ENCODE measurements at places on chromosomes 3 and 15.

- no peak for DNase-seq
Measured at GRCh38 chr3:158200955-158201354, 91.1 kb downstream of the RSRC1 start.

- peak; percentile 8 for DNase-seq
Measured at GRCh38 chr3:43540624-43541023, 81.2 kb downstream of the ANO10 start.

DNA sequence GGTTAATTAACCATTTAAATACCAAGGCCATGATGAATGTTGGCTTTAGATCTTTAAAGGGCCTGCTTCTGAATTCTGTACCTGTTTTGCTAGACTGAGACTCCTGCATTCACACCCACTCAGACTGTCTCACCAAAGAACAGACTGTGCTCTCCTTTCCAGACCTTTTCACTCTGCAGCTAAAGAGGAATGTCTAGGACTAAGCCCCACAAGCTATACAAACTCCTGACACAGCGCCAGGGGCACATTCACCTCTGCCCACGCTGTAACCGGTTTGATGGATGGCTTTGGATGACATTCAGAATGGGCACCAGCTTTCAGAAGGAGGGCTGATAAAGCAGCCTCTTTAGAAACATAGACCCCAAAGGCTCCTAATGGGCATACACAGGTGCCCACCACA, 200.1 kb downstream of the KCNMB2 start:
- no peak for DNase-seq

DNA sequence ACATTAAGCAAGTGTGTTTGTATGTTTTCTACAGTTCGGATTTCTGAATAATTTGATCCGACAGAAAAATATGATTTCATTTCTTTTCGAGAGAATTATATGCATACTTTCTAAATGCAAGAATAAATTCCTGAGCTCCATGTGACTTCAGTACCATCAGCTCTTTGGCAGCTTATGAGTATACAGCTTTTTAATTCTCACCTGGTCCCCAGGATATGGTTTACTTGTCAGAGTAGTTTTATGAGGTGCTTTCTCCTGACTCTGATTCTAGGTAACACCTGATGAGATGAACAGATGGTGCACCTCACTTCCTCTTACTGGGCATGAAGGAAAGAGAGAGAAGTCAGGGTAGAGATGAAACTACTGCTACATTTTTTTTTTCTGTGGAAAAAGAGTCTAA, 3.1 kb downstream of the HGD start:
- no peak for DNase-seq

DNA sequence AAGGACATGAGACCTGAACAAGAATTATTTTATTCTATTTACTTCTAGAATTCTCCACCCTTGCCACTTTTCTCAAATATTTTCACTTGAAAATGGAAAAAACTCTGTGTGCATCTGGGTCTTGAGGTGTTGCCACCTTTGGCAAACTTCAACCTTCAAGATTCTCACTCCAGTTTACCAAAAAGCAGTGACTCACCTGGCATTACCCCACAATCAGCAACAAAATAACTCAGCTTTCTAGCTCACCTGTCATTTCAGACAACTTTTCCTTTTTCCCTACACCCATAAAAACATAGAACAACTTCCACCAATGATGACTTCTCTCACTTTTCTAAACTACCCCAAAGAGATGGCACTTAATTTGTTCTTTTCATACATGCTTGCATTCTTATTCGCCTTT, 115.8 kb downstream of the DUT start:
- DNase-seq, result no peak

DNA sequence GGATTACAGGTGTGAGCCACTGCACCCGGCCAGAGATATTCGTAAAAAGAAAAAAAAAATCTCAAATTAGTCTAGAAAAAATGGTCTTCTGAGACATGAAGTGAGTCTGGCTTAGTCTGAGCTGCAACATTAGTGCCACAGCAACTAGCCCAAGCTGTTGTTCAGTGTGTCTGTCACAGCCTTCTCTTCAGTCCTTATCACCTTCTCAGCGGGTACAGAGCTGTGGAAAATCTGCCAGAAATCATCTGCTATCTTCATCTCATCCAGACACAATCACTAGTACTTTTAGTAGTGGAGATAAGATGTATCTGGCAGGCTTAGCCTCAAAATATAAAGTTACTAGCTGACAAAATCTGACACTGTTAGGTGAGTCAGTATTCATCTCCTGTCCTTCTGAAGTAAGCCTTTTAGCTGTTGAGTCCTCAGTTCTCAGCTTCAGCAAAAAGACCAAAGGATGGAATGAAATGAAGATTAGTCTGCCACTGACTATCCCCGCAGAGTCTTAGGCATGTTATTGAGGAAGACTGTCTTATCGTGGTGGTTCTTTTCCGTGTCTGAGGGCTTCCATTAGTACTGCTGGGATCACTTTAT, 120.5 kb upstream of the CGNL1 start:
- DNase-seq, result no peak

DNA sequence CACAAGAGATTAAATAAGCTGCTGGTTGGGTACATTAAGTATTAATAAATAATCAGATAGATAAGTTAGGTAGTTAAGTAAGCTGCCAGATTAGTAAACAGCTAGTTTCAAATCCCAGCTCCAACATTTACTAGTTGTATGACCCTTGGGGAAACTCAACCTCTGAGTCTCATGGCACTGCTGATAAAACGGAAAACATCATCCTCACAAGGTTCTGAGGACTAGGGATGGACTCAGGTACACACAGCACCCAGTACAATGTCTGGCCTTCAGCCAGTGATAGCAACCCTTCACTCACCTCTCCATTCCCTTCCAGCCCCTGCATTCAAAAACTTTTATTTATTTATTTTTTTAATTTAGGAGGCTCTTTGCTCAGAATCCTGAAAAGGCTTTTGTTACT, 32.3 kb downstream of the B3GNT5 start:
- no peak for DNase-seq

- DNase-seq, result no peak
Measured at GRCh38 chr15:31347981-31348803, 21.6 kb downstream of the KLF13 start.

DNA sequence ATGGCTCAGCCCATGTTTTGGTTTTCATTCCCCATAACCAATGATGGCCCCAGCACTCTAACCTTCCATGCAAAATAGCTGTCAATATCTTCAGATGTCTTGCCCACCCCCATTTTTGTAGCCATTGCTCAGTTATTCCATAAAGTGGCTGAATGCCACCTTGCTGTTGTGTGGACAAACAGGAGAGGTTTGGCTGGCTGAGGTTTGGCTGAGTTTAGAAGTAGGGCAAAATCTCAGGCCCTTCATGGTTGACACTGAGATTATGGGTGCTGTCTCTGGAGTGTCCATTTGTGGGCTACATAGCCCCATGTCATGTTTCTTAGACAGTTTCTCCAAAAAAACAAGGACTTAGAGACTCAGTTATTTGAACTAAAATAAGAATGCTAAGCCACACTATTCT, 96.9 kb downstream of the TCF12 start:
- no peak for DNase-seq

DNA sequence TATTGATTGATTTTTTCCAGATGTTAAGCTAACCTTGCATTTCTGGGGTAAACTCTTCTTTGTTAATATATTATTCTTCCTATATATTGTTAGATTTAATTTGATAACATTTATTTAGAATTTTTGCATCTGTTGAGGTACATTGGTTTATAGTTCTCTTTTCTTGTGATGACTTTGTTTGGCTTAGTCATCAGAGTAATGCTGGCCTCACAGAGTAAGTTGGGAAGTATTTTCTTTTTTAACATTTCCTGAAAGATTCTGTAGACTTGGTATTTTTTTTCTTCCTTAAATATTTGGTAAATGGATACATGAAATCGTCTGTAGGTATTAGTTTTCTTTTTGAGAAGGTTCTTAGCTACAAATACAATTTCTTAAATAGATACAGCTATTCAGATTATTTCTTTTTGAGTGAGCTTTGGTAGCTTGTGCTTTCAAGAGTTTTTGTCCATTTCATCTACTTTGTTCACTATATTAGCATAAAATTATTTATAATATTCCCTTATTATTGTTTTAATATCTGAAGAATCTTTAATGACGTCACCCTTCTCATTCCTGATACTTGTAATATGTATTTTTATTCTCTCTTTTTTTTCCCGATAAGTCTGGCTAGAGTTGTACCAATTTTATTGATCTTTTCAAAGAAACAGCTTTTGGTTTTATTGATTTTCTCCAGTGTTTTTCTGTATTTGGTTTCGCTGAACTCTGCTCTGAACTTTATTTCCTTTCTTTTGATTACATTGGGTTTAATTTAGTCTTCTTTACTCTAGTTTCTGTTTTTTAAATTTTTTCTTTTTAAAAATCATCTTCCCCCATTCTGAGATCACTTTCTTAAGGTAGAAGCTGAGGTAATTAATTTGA, 6.5 kb upstream of the HPS3 start:
- DNase-seq, result no peak

DNA sequence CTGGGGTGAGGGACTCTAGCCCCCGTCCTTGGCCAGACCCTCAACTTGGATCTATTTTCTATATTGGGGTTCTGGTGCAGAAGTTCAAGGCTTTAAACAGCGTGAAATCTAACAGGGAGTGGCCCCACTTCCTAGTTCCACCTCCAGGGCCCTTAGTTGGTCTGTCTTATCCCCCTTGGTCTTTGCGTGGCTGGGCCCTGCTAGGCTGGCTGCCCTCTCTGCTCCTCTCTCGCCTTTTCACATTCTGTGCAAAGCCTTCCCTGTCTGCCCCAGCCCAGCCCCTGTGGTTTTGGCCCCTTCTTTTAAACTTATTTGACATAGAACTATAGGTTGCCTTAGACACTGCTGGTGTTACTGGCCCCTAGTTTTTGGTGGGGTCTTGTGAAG, 5.6 kb downstream of the PPCDC start:
- DNase-seq, result no peak

DNA sequence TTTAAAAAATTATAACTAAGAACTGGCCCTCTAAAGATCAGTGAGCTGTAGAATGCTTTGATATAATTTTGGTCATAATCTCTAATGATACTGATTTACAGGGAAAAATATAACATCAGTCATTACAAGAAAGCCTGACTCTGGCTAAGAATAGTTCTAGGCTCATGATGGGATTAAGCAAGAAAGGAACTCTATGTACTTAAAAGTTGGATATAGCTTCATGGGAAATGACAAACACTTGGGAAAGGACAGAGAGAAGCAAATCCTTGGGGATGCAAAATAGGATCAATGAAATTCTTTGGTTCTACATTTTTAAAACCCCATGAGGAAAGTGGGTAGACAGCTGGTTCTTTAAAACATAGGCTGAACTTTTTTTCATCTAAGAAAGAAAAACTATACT, 472.7 kb upstream of the NR2F2 start:
- no peak for DNase-seq

DNA sequence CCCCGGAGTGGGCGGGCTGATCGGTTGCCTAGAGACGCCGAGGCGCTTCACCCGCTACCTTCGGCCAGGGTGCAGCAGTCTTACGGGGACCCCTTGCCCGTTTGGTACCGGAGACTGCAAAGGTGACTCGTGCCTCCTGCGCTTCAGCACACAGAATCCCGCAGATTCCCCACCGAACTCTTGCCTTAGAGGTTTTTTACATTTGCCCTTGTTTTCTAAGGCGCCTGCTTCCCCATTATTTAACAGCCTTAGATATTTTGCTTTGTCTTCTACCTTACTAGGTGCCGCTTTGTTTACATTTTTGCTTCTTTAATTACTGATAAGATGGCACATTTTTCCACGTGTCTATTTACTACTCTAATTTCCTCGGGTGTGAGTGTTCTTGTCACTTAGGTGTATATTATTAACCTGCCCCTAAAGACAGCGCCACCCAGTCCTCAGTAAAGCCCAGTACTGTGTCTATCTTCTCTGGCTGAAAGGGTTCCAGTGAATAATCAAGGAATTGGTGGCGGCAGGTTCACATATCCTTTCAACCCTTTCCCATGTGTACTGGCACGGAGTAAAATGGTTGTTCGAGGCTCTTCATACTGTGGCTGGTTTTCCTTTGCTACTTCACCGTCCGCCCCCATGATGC, 573 bp upstream of the CEP152 start:
- no peak for DNase-seq

DNA sequence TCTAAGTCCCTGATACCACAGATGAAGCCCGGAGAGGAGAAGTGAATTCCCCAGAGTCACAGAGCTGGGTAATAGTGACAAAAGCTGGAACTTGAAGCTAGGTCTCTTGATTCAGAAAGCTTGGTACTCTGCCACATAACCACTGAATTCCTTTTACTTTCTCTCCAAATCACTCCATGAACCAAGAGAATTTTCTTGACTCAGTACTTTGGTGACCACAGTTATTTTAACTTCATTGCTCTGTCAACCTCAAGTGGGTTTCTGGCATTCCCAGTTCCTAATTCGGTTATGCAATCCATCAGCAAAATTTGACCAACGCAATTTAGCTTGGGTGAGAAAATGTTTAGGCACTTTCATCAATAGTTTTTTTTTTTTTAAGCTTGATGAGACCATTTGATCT, 61.0 kb upstream of the PPARG start:
- DNase-seq, result peak; percentile 67

GRCh38 chr3:154242766-154243165, 81.5 kb downstream of the DHX36 start:
- no peak for DNase-seq

DNA sequence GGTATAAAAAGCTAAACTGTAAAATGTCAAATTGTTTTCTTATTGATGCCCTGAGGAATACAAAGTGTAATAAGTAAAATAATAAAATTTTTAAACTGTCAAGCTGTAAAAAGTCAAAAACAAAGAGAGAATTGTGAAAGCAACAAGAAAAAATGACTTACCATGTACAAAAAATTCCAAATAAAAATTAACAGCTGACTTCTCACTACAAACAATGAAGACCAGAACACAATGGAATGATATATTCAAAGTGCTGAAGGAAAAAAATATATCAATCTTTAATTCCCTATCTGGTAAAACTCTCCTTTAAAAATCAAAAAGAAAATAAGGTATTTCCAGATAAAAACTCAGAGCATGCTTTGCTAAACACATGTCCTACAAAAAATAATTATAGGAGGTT, 883.5 kb downstream of the IGSF11 start:
- DNase-seq, result no peak

DNA sequence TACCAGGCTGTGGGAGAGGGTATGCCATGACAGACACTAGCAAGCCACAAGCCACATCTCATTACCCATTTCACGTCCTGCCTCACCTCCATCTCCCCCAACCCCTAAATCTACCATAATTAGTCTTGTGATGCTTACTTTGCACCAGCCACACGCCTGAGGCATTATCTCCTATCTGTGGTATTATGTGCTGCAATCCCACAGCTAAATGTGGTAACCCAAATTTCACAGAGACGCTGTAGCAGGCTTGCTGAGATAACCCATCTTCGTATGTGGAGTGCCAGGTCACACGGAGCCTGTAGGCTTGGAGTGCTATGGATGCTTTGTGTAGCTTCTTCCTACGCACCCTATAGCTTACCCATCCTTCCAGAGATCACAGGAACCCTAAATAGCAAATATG, 256.7 kb upstream of the KCNH8 start:
- DNase-seq, result no peak

DNA sequence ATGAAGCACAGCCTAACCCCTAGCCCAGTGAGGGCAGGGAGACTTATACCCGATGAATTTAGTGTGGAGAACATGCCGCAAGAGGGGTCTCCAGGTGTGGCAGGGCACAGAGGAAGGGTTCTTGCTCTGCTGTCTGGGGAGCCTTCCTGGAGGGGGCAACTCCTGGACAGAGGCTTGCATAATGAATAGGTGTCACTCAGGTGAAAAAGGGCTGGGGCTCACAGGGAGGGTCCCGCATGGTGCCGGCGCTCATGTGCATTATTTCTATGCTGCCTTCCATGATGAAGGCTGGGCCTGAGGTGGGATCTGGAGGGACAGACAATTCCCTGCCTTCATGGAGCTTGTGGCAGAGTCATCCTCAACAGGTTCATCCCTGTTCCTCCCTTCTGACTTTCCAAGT, 51.5 kb downstream of the ITGA11 start:
- DNase-seq, result no peak

Measured in hepatic stellate cell (primary cell).